ENCODE measurements at places on chromosomes 1 and 21.
A peak's percentile ranks its signal among the peaks of the same experiment; 100 is the strongest.

DNA sequence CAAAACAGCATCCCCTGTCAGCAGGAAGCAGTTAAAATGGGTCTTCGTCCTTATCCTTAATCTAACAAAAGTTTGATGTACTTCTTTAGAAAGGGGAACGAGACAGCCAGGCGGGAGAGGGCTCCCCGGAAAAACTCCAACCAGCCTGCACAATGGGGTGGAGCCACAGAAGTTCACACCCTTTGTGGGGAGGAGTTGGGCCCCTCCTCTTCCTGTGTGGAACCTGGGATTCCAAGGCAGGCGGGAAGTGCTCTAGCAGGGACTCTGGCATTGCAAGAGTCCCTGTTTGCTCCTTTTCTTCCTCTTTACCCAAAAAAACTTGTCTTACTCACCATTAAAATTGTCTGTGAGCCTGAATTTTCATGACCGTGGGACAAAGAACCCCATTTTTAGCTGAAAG, 47.7 kb downstream of the FCRL5 start:
- DNase-seq = no peak

DNA sequence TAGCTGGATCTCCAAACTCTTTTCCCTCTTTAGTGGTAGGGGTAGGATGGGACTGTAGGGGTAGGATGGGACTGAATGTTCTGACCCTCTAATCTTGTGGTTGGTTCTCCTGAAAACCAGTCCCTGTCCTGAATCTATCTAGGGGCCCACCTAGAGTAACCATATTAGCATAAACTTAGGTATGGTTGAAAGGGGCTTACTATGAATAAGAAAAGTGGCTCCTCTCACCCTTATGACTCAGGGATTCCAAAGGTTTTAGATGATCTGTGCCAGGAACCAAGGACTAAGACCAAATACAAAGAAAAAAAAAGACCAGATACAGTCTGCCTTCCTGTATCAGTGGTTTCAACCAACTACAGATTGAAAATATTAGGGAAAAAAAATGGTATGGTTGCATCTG, 28.9 kb downstream of the RNF2 start:
- DNase-seq = no peak

GRCh38 chr1:114756009-114756892, 1.5 kb downstream of the CSDE1 start:
- DNase-seq = no peak

DNA sequence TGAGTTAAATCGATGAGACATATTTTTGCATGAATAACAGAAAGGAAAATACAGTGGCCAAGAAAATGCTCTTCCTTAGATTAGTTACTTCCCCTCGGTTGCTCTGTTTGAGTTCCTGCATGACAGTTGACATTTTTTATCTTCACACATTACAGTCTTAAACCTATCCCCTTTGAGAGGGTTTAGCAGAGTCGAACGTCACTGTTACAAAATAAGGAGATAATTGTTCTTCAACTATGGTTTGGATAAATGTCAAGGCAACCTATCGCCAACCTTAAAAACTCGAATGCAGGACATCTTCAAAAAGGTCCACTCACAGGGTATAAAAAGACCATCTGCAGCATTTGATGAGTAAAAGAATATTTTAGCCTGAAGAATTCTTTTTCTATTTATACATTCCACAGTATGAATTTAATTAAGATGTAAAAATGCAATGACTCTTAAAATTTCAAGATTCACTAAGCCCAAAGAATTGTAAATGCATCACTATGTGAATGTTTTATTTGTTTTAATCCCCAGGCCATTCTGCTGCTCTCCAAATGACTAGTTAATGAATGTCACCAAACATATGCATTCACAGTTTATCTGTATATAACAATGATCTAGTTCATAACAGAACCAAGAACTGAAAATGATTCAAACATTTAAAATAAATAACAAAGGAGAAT, 68.9 kb upstream of the COL11A1 start:
- no peak for DNase-seq

GRCh38 chr1:213569816-213570150, 418.0 kb upstream of the PROX1 start:
- no peak for DNase-seq

GRCh38 chr1:205837382-205837970, 12.5 kb downstream of the PM20D1 start:
- DNase-seq = no peak

- no peak for DNase-seq
These were observed 42.0 kb downstream of the COLGALT2 start for GRCh38 chr1:183995322-183996039.

DNA sequence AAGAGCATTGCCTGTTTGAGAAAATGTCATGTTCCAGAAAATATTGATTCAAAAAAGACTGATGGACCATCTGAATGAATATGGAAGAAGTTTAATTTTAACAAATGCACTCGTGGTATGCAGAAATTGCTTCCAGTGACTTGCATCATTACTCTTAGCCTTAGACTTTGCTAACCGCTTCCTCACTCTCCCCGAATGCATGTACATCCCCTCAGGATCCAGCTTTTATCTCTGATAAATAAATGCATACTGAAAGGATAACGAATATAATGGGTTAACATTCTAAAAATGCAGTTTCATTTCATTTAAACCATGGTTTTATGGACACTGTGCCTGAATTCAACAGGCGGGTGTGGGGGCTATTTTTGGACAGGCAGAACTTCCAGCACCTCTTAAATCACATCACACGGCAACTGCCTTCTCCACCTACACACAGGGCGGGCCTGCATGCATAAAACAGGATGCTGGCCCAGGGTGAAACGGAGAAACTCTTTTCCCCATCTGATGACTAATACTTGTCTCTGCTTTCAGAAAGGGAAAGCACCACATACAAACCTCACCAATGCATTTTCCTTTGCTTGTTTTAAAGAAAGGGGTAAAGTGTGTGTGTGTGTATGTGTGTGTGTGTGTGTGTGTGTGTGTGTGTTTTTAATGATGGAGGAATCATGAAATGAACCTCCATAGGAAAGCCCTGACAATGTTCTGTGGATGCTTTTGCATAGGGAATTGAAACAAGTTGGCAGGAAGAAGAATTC, 48.7 kb downstream of the SPAG17 start:
- DNase-seq = no peak

GRCh38 chr1:213698092-213698702, 289.6 kb upstream of the PROX1 start:
- DNase-seq = no peak

DNA sequence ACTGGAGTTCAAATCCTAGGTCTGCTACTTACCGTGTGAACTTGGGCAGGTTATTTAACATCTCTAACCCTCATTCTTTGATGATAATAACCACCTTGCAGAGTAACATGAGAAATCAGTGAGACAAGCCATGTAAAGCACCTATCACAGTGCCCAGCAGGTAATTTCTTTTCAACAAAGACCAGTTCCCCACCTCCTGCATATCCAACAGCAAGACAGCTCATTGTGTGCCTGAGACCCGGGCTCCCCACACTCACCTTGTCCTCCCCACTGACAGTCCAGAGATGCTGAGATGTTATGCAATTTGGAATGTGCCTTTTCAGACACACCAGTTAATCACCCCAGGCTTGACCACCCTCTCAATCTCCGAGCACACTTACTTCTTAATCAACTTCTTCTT, 367.6 kb upstream of the DAB1 start:
- no peak for DNase-seq

DNA sequence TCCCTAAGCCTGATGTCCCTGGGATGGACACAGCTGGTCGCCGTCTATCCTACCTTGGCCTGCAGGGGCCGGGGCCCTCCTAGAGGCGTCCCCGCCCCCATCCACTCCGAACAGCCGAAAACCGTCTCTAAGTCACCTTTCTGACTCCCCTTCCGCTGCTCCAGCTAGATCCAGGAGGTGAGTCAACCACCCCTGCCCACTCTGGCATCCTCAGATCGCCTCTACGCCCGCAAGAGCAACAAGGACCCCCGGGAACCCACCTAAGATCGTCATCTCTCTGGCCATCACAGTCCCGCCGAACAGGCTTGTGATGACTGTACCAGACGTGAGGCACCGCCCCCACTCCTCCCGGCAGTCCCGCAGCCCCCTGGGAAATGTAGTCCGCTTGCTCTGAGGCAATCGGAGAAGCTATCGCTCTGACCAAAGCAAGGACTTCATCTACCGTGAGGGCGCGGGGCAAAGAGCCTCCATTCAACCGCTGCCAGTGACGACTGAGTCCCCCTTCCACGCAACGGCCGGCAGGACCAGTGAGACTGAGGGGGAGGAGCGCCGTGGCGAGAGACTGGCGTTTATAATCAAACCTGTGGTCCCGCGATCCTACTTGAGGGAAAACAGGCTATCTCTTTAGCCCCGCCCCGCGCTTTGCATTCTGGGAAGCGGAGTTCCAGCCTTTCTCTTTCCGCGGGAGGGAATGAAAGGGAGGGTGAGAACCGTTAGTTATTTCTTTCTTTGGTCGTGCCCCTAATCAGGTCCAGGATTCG, at the start of gene HSPA13:
Gene HSPA13, minus strand, starts transcription at position 312 of the 761 bp plus-strand sequence. Its CDS starts 27 bp downstream, at position 285.
- peak; percentile 100 for DNase-seq

DNA sequence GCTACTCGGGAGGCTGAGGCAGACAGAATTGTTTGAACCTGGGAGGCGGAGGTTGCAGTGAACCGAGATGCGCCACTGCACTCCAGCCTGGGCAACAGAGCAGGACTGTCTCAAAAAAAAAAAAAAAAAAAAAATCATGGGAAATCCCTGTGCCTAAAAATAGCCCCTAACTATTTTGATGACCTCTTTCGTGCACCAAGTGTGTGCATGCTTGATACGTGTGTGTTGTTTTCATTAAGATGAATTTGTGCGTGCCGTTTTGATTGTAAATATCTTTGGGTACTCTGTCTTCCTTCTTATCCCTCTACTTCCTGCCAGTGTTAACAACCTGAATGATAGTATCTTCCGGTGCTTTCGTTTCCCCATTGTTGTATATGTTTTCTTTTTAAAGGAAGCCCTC, 9.8 kb downstream of the CACYBP start:
- no peak for DNase-seq

GRCh38 chr1:220786337-220787068, at the start of gene MTARC1:
MTARC1 (plus strand) TSS chr1:220786913; CDS start chr1:220786945, 32 bp downstream.
- peak; percentile 56 for DNase-seq

DNA sequence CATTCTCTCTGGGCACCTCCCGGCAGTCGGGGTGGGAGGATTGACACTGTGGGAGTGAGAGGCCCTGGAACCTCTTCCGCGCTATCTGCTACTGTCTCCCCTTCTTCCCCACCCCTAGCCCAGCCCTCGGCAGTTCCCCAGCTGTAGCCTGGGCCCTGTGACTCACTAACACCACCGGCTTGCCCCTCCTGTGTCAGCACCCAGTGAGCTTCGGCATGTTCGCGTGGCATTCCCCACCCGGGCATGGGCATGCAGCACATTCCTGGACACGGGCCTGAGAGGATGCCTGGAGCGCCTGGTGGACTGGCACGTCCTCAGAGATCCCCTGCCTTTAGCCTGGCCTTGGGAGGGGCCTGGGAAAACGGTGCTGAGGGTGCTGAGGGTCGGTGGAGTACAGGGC, 1.3 kb downstream of the CDK18 start:
- DNase-seq = no peak

DNA sequence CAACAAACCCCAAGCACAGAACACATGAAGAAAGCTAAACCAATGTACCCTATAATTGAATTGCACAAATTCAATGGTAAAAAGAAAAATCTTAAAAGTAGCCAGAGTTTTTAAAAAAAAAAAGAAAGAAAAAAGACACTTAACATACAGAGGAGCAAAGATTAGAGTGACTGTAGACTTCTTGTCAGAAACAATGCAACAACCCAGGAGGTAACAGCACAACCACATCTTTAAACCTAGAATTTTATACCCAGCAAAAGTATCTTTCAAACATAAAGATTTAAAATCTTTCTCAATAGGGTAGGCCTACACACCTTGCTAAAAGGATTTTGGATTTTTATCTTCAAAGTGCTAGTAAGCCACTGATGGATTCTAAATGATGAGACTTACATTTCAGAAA, 64.4 kb downstream of the PHTF1 start:
- DNase-seq = no peak

- no peak for DNase-seq
These were observed 256.8 kb upstream of the C1orf105 start for GRCh38 chr1:172163498-172164215.

DNA sequence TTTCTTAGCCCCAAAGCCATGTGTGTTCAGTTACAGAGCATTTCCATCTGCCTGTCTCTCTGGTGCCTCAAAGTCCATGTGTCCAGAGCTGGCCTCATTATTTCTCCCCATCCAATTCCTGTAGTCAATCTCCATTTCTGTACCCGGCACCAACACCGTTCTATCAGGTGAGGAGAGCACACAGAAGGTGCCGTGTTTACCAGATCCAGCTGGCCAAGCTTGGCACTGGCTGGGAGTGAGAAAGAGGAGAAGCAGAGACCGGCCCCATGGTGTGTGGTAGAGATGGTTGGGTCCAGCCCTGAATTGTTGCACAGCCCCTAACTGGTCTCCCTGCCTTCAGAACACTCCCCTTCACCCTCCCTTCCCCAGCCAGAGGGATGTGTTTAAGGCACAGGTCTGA, 7.5 kb upstream of the SSBP3 start:
- DNase-seq = no peak

DNA sequence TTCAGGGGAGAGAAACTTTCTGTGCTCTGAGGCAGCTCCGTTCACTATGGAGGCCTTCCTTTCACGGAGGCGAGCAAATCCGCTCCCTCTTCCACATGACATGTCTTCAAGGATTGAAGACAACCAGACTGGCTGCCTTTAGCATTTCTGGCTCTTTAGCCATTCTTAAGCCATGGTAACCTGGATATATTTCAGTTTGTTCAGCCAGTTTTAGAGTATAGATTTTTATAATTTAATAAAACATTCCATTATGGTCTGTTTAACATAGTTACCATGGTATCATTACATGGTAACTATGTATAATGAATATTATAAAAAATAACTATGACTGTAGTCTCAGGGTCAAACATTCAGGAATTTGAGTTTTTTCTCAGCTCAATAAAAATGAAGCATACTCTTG, 54.2 kb upstream of the NFIA start:
- DNase-seq = no peak

- no peak for DNase-seq
These were observed 39.1 kb downstream of the NIPAL3 start for GRCh38 chr1:24454673-24455072.

DNA sequence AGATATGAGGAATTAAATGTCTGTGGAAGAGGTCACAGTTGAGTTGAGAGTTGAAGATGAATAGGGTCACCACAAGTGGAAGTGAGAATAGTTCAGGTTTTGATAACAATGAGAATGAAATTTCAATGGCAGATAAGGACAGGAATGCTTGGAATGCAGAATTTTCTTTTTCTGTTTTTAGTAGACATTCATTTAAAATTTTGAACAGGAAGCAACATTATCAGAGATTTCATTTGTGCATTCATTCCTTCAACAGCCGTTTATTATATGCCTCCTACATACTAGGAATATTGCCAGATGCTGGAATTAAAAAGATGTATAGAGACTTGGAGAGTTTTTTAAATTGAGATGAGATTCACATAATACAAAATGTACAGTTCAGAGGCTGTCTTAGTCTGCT, 126.8 kb downstream of the ITSN1 start:
- DNase-seq = no peak

Measured in gastrocnemius medialis (tissue), 4 donors.